ENCODE measurements at places on chromosomes 7 and 10.

GRCh38 chr10:4024027-4024426 lies 239.0 kb upstream of the KLF6 start:
- no peak for DNase-seq

DNA sequence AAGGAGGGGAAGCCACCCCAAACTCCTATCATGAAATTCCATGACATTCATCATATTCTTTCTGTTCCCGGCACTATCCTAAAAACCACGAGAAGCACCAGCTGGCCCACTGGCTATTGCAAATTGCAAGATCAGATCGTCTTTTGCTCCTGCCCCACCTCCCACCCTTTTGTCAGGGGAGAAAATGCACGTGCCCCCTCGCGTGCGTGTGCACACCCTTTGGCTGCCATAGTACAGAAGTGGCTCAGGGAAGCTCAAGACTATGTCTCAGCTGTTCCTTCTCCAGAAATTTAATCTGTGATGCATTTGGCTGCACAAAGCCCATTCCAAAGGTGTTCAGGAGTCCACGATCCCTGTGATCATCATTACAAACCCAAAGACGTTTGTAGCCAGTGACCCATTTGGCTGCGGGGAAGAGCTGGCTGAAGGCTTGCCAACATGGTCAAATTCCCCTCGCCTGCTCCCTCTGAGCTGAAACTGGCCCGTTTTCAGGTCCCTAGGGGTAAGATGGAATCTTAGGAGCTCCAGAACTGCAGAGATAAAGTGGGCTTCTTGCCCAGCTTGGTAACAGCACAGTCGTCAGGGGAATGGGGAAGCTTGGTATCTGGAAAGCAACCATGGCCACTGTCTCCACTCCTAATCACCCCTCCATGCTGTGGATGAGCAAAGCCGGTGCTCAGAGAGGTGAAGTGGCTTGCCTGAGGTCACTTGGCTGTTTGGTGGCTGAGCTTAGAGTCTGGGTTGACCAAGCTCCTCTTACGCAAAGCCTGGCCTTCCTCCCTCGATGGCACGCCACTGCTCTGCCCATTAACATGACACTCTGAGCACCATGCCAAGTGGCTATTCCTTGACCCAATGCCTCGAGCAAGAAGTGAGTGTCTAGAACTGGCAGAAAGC lies 155.4 kb downstream of the NEURL1 start:
- no peak for DNase-seq

DNA sequence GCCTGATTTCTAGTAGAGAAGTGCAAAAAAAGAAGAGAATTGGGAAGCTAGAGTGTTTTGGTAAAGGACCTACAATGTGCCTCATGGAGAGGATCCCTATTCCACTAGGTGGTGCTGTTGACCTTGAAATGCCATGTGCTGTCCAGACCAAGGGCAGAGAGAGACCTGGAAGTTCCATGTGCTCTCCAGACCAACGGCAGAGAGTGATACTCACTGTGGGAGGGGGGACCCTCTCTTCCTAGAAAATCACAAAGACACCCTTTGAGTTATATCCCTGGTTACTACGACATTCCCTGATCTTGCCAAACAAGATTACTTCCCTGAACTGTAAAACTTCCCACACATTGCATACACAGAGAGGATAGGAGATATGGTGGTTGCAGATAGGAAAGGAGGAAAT lies 212.7 kb upstream of the ZNF804B start:
- no peak for DNase-seq

- DNase-seq: no peak
Measured at GRCh38 chr7:132672200-132672990, 96.1 kb upstream of the PLXNA4 start.
